ENCODE measurements at places on chromosomes 13 and 19.

GRCh38 chr13:101627556-101627943 lies 175.1 kb downstream of the ITGBL1 start:
- no peak for DNase-seq

- DNase-seq, result no peak
Measured at GRCh38 chr19:50415661-50416033, 3.1 kb upstream of the SPIB start.

DNA sequence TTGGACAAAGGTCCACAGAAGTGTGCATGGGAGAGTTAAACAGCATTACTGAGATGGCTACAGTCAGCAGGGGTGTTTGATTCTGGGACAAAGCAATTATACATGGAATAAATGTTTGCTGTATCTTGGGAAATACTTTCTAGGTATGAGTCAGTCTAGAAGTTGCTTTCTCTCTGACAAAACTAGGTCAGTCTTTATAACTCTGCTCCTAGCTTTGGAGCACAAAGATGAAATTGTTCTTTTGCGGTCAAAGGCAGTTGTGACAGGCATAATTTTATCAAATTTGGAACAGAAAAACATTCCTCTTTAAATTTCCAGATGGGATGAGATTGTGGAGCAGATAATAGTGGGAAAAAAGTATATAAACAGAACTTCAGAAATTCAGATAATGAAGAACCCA lies 1045.4 kb upstream of the MIR17HG start:
- peak; percentile 17 for DNase-seq

DNA sequence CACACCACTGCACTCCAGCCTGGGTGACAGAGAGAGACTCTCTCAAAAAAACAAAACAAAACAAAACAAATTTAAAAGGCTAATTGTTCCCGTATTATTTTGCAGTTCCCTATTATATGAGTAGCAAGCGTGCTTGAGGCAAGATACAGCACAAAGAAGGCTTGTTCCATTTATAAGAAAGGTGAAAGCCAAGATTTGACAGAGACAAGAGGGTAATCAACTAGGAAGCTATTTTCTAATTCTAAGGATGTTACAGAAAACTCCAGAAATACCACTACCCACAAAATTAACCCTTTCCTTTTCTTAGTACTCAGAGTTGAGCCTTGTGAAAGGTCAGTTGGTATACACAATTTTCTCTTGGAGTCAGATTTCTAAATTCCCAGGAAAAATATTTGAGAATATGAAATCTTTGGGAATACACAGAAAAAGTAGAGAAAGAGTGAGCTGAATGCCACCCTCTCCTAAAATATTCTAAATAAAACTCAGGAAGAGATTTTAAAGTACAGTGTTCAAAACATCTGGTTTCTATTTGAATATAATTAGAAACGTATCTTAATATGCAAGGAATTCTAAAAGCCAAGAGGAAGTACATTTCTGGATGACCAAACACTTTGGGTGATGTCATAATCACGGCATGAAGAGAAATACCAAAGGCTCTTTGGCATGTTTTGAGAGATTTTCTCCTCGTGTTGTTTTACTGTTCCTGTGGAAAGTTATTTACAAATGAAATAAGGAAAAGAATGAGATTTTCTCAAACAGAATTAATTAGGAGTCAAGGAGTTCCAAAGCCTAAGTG lies 63.0 kb upstream of the FLT1 start:
- peak; percentile 95 for DNase-seq

- no peak for DNase-seq
Measured at GRCh38 chr19:47682939-47683338, 30.3 kb upstream of the EHD2 start.

GRCh38 chr13:113207890-113208420 lies 514 bp downstream of the PCID2 start:
- DNase-seq, result no peak

DNA sequence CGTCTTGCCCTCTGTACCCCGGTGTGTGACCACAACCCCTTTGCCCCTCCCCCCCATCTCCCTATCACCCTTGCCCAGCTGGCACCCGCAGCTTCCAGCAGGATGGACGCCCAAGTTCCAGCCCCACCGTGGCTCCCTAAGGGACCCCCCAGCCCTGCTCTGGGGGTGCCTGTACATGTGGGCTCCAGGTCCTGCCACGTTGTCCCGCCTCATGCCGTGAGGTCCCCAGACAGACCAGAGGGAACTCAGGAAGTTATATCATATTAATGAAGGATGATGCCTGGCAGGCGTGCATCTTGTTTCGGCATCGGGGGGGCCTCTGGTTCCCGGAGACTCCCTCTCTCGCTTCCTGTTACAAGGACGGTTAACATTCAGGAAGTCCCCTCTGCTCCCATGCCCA lies 1.6 kb upstream of the PTGIR start:
- DNase-seq, result no peak

GRCh38 chr19:13718733-13719132 lies 45.6 kb upstream of the MRI1 start:
- peak; percentile 49 for DNase-seq

DNA sequence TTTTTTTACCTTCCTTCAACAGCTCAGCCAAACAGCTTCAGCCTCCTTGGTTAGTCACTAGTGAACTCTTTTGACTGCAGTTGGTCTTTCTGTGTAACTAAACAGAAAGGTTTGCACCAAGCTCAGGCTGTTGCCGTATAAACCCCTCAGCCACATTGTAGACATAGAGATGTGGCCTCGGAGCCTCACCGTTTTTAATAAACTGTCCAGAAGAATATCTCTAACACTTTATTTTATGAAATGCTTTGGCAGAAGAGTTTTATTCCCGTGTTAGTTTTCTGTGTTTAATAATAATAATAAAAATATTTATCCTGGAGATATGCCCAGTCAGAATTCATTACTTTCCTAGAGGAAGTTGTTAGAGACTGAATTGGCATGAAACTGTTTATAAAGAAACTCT lies 171.7 kb upstream of the MAB21L1 start:
- DNase-seq, result no peak

DNA sequence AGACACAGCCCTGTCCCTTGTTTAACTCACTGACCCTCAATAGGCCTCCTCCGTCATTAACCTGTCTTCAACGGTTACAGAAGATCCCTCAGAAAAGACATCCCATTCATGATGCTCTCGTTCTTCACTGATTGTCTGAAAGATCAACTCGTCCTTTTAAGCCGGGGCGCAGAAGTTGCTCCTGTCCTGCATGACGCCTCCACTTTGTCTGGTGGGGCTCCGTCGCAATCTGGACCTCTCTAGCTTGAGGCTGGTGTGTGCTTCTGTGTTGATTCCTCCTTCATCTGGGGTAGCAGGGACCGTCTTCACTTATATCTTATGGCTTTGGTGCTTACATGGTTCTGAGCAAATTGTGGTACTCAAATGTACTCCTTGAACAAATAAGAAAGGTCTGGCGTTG lies 766.0 kb upstream of the PCDH9 start:
- DNase-seq, result no peak

GRCh38 chr19:19562665-19563347 lies 24.7 kb downstream of the CILP2 start:
- DNase-seq, result no peak

DNA sequence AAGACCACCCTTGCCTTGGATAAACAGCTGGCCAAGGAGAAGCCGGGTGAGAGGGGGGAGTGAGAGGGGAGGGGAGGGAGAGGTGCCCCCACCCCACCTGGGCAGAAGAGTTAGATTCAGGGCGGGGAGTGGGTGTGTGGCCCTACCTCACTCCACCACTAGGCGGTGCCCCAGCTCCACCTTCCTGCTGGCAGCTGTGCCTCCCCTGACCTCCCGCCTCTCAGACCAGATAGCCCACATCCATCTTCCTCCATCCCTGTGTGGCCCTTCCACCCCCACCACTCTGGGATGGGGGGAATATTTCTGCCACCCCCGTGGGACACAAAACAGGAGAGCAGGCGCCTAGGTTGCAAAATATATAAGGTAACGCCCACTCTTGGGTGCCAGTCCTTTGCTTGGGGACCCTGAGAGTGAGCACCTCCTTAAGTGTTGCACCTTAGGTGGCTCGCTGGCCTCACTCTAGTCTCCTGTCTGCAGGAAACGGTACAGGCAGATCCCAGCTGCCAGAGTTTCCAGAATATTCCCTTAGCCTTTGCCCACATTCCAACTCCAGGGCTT lies 13.8 kb upstream of the EHD2 start:
- no peak for DNase-seq

DNA sequence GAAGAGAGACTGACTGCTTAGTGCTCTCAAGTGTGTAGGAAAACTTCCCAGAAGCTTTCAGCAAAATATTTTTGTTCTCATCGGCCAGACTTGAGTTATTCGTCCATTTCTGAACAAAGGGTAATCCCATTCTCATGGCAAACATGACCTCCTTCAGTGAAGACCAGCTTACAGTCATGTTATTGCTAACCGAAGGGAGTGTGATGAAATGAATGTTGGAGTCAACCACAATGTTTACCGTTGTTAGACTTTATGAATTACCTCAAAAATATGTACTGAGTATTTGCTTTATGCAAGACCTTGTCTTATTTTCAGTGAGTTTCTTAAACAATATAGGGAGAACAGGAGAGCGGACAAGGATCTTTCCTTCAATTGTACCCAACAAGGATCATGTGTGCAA lies 228.6 kb downstream of the LMO7 start:
- DNase-seq, result no peak

DNA sequence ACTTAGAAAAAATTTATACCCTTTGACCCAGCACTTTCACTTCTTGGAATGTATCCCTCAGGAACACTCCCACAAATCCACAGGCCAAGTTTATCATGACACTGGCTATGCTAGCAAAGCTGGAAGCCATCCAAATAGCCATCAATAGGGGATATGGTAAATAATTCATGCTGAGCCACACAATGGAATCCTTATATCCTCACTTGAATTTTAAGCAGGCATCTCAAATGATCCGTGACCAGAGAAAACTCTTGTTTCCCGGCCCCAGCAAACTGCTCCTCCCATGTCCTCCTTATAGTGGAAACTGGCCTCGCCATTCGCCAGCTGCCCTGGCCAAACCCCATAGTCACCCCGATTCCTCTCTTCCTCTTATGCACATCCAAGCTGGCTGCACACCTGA lies 37.6 kb downstream of the GRIK5 start:
- no peak for DNase-seq

Measured in fibroblast of skin of left quadriceps (primary cell).